T-cell (primary cell): ENCODE measurements at places on chromosomes 3 and 15.

- DNase-seq = no peak
These were observed 61.3 kb downstream of the UACA start for GRCh38 chr15:70701891-70702568.

DNA sequence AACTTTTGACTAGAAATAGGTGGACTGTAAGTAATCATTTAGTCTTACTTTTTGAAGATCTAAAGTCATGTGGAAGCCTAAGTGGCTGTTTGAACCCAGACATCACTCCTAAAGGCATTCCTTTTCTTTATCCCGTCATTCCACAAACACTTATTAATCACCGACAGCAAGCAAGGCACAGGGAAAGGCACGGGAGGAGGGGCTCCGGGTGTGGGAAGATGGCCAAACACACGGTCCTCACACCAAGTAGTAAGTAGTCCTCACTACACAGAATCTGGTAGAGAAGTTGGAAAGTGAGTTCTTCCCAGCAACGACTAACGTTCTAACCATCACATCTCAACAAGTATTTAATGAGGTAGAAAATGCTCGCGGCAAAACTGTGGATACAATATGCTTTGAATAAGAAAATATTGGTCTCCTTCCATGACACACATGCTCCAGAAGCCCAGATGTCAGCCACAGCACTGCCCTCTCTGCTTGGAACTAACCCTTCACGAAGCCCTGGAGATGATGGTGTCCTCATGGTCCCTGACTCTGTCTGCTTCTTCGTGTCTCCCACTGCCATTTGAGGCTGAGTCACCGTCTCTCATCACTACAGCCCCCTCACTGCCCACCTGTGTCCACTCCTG lies 202.2 kb downstream of the OPA1 start:
- DNase-seq = no peak

- DNase-seq = no peak
These were observed 30.7 kb upstream of the SNRK start for GRCh38 chr3:43255662-43256061.

DNA sequence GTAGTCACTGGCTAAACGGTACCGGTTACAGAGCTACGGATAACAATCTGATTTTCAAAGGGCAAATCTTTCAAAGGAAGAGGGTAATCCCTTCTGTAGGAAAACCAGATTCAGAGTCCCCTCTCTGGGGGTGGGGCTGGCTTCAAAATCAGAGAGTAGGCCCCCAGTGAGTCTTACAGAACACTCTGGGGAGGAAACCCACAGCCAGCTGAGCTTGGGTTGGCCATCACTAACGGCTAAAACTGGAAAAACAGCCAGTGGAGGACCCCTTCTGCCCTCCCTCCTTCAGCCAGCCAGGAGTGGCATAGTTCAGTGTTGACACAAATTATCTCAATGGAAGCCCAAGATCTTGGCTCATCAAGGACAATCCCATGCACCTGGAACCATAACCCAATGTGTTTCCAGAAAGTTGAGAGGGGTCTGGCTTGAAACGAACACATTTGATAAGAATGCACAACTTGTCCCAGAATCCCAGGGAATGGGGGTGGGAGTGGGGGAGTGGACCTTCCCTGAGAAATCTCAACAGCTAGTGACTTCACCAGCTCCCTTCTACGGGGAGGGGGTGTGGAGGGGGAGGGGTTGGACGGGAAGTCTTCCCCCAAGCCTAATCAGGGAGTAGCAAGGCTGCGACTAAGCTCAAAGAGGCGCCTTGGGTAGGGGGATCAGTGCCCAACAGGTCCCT lies 1.0 kb downstream of the RASL12 start:
- no peak for DNase-seq

DNA sequence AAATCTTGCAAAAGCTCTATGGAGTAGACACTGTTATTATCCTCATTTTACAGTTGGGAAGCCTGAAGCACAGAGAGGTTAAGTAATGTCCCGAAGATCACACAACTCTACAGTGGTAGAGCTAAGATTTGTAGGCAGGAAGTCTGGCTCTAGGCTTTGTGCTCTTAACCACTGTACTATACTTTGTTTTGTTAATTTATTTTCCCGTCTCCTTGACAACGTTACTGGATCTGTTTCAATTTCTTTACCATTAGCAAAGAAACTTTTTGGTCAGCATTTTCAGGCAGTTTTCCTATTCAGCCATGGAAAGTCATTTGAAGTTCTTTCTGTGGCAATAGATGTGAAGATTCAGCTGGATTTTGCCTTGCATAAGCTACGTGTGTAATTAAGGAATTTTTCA lies 51.7 kb downstream of the OTOL1 start:
- DNase-seq = no peak

DNA sequence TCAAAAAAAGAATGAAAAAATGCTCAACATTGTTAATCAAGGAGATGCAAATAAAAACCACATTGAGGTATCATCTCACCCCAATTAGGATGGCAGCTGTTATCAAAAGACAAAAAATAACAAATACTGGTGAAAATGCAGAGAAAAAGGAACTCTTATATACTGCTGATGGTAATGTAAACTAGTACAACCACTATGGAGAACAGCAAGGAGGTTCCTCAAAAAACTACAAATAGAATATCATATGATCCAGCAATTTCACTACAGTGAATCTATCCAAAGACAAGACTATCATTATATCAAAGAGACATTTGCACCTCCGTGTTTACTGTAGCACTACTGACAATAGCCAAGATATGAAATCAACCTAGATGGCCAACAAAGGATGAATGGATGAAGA lies 58.4 kb downstream of the PEAK1 start:
- no peak for DNase-seq

DNA sequence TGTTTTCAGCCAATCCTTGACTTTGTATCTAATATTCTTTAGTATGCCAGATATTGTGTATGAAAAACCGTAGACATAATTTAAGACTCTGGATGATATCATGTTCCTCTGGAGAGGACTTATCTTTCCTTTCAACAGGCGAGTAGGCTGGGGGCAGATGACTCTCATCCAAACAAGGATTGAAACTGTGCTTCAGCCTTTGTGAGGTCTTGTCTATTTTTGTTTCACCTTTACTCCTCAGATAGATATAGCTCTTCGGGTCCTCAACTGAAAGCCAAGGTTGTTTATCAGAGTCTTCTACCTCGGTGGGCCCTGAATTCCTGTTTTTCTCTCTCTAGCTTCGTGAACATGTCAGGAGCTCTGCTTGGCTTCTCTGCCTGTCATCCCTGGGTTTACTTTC lies 66.0 kb downstream of the C3orf20 start:
- DNase-seq = no peak

- no peak for DNase-seq
These were observed 17.8 kb downstream of the ABHD17C start for GRCh38 chr15:80712956-80713355.

DNA sequence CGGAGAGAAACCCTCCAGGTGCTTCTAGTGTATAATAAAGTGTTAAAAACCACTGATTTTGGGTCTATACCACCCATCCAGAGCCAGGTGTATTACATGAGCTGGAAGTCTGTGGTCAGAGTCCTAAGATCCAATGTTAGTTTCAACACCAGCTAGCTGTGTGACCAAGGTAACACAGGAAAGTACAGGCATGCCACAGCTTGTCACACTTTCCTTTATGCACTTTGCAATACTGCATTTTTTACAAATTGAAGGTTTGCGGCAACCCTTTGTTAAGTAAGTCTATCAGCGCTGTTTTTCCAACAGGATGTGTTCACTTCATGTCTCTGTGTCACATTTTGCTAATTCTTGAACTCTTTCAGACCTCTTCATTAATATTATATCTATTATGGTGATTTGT lies 201.3 kb upstream of the PRICKLE2 start:
- no peak for DNase-seq
